ENCODE measurements at places on chromosomes 6 and 20.
A peak's percentile ranks its signal among the peaks of the same experiment; 100 is the strongest.

DNA sequence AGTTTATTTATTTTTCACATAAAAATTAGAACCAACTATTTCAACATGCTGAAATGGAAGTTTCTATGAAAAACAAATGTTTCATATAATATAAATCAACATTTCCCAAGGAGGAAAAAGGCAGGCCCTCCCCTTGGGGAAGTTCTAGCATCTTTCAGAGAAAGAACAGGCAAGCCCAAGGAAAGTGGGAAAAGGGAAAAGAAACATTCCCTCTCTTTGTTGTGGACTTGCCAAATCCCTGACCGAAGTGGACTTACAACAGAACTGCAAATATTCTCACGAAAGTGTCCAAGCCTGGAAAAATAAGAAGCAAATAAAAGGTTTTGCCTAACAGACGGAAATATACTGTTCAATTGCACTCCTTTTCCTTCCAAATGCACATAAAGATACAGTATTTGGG lies 214.4 kb downstream of the ATXN1 start:
- no peak for DNase-seq

- no peak for DNase-seq
Measured at GRCh38 chr6:13810688-13811446, 3.5 kb downstream of the MCUR1 start.

GRCh38 chr6:28734443-28734959 lies 189.3 kb downstream of the TRIM27 start:
- DNase-seq: no peak

GRCh38 chr6:129867403-129867802 lies 6.3 kb upstream of the TMEM244 start:
- no peak for DNase-seq

DNA sequence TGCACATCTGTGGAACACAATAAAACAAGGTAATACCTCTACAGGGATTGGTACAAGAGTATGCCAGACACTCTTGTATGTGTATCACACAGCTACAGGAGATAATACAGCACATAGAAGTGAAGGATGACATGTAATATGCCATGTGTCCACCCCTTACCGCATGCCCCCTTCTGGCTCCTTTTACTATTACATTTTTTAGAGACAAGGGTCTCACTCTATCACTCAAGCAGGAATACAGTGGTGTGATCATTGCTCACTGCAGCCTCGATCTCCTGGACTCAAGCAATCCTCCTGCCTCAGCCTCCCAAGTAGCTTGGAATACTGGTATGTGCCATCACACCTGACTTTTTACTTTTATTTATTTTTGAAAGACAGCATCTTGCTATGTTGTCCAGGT lies 4.2 kb upstream of the NCR3 start:
- DNase-seq: peak; percentile 13
